Left lobe of liver (tissue), 2 donors: ENCODE measurements at places on chromosomes 2 and 18. TPM values are rescaled to one million over a fixed set of nuclear protein-coding genes. Genes with fewer than 3 reads are reported as not detected.

LPIN1 gene
- 20.7 TPM for total RNA-seq

DNA sequence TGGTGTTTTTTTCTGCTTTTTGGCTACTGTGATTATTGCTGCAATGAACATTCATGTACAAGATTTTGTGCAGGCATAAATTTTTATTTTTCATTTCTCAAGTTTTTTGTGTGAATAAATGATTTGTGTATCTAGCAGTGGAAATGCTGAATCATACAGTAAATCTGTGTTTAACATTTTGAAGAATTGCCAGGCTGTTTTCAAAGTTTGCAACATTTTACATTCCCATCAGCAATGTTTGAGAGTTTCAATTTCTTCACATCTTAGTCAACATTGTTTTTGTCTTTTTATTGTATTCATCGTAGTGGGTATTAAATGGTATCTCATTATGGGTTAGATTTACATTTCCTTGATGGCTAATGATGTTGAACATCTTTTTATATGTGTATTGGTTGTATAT lies 98.8 kb upstream of the RBMS1 start:
- DNase-seq, result no peak

- peak; percentile 85 for DNase-seq
Observed at GRCh38 chr18:23437357-23438045, 15.6 kb upstream of the RIOK3 start.

DNA sequence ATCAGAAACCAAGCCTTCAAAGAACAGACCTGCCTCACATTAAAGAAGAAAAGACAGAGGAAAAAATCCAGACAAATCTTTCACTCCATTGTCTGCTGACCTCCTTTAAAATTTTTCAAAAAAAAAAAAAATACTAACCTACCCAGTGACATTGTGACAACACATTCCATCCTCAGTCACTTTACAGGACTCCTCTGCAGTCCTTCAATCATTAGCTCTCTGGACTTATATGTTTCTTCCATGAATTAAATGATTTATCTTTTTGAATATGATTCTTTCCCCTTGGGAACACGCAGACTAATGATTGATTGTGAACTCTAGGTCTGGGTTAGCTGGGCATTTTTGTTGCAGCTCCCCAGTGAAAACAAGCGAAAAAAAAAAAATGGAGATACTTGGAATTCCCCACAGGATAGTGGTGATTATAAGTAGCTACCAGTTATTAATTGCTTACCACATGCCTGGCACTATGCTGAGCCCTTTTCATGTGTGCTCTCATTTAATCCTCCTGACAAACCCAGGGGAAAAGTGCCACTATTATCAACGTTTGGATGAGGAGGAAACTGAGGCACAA lies 261.3 kb upstream of the NCKAP5 start:
- no peak for DNase-seq
